ENCODE measurements at places on chromosomes 2 and 18.
A peak's percentile ranks its signal among the peaks of the same experiment; 100 is the strongest.

DNA sequence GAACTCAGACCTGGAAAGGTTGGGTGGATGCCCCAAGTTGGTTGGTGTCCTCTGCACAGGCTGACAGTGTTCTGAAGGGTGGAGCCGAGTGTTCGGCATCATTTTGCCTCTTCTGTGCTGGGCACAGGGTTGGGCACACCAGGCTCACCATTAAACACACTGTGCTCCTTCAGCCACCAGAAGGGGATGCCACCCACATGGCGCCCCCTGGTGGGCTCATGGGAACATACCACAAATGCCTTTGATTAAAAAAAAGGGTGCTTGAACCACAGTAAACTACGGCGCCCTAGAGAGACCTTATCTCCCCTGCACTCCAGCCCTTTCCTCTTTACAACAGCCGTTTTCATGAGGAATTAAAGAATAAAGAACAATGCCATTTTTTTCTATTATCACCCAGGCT lies 89.4 kb downstream of the CELF4 start:
- DNase-seq: peak; percentile 43

- DNase-seq: no peak
Observed at GRCh38 chr2:22822835-22823234, 562.1 kb upstream of the KLHL29 start.

- no peak for DNase-seq
Observed at GRCh38 chr2:236239276-236240065, 24.7 kb downstream of the ASB18 start.

GRCh38 chr2:152470861-152471854 lies 136.2 kb downstream of the FMNL2 start:
- DNase-seq: no peak

GRCh38 chr18:34114996-34115395 lies 109.7 kb downstream of the NOL4 start:
- DNase-seq: peak; percentile 9

DNA sequence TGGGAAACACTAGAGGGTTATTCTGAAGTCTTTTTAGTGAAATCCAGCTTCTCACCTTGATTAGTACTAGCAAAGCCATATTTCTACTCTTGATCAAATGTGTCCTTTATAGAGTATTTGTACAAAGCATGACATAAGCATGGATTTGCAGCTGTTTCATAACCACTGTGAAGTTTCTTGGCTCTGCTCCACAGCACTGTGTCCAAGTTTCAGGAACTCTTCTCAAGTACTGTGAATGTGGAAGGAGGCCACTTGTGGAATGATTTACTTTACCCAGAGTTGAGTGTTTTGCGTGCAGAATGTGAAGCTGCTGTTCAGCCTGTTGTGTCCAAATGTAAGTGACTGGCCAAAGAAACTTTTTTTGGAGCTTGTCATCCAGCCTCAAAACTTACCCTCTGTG lies 16.2 kb upstream of the MAPRE2 start:
- no peak for DNase-seq

- no peak for DNase-seq
Observed at GRCh38 chr18:31317860-31318259, at the start of gene DSG1. TSS of gene DSG1 (plus strand) at chr18:31318160. CDS start at chr18:31318301, 141 bp downstream.

GRCh38 chr2:129275706-129276105 lies 703.8 kb upstream of the RAB6C start:
- DNase-seq: no peak

- no peak for DNase-seq
Observed at GRCh38 chr2:57448816-57449215, 597.8 kb upstream of the VRK2 start.

DNA sequence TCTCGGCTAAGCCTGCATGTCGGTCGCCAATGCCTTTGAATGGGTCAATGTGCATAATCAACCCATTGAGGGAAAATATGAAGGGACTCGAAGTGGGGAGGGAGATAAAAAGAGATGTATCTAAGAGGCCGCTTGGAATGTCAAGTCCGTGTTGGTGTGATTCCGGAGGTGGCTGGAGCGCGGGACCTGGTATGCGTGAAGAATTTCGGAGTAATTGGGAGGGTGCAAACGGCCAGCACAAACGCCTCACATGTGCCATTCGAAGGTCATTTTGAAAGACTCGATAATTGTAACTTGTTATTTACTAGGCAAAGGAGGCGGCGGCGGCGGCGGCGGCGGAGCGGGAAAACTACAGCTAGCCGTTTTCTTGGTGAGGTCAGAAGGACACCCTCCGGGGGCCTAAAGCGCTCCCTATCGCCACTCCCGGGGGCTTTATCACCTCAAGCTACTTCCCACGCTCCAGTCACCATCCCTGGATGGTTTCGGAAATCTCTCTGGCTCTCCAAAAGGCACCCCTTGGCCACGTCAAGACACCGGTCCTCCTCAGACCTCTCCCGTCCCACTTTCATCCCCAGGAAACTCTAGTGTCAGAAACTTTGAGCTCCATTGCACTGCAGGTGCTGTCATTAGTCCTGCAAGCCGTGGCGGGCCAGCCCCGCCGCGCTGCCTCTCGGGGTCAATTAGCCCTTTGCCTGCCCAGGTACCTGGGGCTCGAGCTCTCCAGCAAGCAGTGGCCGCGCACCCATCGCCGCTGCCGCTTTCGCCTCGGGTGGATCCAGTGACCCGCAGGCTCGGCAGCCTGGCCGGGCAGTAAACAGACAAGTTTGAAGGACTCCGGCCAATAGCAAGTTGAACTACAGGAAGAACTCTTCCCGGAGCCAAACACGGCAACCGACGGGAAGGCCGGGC lies 1.5 kb downstream of the ERBB4 start:
- DNase-seq: peak; percentile 23

- peak; percentile 6 for DNase-seq
Observed at GRCh38 chr2:136448432-136448831, 316.9 kb upstream of the THSD7B start.

DNA sequence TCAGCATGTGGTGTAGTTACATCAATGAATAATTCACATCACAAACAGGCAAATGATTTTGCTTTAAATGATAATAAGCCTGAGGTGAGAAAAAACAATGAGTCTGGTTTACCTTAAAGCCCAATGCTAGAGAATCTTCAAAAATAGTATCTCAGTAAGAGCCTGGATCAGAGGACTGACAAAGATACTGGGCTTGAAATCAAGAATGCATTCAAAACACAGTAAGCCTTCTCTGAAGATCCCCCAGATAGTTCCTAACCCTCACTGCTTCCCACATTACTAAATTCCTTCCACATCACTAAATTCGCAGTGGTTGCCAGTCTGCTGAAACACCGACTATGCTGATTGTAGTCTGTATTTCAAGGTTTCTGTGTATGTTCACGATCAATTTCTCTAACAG lies 514.9 kb downstream of the SUCLG1 start:
- DNase-seq: no peak

- DNase-seq: no peak
Observed at GRCh38 chr2:96145848-96146152, 560 bp upstream of the DUSP2 start.

- DNase-seq: no peak
Observed at GRCh38 chr18:39911716-39912115, 2043.3 kb upstream of the PIK3C3 start.

DNA sequence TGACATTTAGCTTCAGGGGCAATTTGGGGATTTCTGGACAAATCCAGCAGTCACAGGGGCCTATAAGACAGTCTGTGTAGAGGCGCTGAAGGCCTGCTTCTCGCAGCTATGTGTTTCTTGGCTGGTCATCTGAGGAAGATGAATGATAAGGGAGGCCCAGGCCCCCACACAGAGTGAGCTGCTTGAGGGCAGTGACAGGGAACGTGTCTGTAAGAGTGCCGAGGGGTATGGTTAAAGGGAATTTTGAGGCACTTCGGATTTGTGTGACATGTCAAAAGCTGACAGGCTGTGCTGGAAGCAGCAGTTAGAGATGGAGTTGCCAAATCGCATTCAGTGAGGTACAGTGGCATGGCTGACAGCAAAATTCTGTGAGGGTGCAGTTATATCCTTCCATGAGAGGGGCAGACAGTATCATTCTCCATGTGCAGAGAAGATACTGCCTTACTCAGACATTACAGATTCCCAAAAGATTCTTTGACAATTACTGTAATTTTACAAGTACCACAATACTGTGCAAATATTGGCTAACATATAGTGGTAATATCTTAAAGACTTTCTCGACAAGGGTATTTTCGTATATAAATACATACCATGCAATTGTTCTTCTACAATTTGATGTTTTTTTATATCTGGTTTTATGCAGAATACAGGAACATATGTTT lies 74.0 kb downstream of the CERS6 start:
- peak; percentile 12 for DNase-seq

GRCh38 chr2:153072077-153072476 lies 353.7 kb downstream of the ARL6IP6 start:
- no peak for DNase-seq

DNA sequence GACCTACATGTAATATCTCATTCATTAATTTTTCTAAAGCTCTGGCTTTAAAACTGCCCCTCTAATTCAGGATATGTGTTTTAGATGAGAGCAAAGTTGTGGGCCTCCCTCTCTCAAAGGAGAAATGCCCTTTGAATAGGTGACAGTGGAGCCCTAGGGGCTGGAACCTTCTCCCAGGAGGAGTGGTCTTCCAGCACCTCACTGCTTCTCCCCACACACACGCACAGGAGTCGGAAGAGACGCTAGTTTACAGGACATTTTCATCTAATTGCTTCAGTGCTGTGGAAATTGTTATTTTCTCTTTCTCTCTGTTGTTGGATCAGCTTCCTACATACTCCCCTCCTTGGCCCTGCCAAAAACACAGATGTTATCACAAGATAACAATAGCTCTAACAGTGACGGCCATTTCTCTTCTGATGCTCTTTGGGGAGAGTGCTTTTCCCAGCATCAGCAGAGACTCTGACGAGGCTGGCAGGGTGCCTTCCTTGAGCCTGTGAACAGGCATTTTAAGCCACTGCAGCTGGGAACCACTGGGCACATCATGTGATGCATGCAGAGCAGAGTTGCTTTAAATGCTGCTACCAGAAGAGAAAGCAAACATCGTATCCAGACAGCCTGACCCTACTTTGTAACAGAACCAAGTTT lies 209.4 kb upstream of the SP5 start:
- DNase-seq: no peak

DNA sequence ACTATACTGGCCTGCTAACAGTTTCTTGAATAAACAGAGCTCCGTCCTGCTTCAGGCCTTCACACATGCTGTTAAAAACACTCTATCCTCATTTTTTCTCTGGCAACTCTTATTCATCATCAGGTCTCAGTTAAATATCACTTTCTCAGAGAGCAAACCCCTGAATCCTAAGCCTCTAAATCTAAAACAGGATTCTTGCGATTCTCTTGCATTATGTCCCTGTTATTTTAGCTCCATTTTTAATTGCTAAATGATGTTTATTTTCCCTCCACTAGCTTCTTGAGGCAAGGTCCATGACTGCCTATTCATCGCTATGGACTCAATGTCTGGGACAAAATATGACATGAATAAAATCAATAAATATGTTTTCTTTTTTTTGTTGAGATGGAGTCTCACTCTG lies 190.7 kb upstream of the SMAD7 start:
- DNase-seq: no peak

DNA sequence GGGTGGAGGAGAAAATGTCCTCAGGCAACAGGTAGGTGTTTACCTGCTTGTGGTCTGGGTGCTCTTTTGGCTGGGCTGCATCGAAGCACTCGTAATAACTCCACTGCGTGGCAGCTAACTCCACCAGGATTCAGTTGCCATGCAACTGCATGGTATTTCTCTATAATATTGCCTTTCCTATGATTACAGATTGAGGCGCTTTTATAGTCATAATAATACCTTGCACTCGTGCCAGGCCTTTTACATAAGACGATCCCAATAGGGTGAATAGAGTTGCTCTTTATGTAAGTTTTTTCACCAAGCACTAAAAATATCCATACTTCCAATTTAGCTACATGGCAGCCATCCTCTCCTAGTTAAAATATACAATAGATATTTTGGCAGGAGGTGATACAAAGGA lies 19.7 kb upstream of the NYAP2 start:
- no peak for DNase-seq

GRCh38 chr2:64023485-64024258 lies 4.4 kb upstream of the VPS54 start:
- DNase-seq: no peak

All from Daoy (cell line).